ENCODE measurements at places on chromosomes 12 and 14.
A peak's percentile ranks its signal among the peaks of the same experiment; 100 is the strongest.

DNA sequence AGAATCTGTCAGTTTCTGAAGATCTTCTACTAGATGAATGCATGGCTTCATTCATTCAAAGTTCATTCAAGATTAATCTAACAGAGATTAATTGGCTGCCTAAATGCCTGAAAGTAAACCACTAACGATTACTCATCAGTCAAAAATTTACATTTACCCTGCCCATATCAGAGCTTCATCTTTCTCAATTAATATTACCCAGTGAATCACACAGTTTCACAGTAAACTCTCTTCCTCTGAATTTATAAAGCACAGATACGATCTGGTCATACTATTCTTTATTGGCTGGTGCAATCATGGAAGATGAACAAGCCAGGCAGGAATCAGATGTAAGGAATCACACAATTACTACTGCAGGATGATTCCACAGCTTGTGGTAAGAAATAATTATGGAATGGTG is 377.7 kb downstream of the SLC16A7 start:
- DNase-seq: no peak

DNA sequence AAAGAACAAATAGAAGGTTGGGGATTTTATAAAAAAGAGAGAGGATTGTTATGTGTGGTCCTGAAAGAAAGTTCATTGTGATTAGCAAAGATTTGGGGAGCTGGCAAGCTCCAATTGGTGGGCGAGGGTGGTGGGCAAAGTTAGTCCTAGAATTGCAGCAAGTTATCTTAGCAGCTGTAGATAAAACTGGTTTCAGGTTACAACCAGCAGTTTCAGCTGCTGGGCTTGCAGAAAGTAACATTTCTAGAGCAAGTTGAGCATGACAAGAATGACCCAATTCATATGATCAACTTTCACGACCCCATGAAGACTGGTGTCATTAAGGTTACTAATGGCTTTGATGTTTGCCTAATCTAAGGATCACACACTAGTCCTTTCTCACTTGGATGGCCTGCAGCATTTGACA is 177.9 kb upstream of the NUDT4 start:
- DNase-seq: no peak

GRCh38 chr14:55762595-55763232 is 182.7 kb downstream of the KTN1 start:
- no peak for DNase-seq

- no peak for DNase-seq
Measured at GRCh38 chr12:1790444-1790843, 29.9 kb upstream of the LRTM2 start.

DNA sequence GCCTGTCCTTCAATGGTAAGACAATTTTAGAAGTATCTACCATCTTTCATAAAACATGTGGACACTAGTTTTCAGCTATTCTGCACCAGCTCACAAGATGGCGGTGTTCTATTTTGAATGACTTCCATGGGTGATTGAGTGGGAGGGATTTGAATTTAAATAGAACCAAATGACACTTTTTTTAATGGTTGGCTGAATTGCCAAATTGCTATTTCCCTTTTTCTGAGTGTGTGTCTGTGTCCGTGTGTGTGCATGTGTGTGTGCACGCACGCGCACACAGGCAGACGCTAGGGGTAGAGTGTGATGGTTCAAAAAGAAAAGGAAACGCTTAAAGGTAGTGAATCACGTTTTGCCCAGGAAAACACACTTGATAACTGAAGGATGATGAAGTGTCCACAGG is 362.6 kb downstream of the DAD1 start:
- no peak for DNase-seq

DNA sequence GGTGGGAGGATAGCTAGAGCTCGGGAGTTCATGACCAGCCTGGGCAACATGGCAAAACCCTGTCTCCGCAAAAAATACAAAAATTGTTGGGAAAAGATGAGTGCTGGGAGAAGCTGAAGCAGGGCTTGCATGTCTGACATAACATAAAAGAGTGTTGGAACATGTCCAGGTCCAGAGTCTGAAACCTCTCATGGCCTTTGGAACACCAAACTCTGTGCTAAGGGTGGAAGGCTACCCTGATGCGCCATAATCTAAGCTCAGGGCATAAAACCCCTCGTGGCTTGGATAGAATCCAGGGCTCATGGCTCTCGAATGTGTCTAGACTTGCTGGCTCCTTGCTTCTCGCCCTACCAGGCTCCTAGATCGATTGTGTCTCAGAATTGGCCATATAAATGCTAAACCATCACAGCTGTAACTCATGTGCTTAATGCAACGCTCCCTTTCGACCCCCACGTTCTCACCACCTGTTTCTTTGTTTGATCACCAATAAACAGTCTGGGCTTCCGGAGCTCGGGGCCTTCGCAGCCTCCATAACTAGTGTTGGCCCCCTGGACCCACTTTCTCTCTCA is 6.7 kb upstream of the CLEC7A start:
- no peak for DNase-seq

GRCh38 chr12:91189516-91189915 is 6.9 kb upstream of the DCN start:
- no peak for DNase-seq

- peak; percentile 22 for DNase-seq
Measured at GRCh38 chr14:58280954-58281787, 17.2 kb upstream of the ARID4A start.
